ENCODE measurements at places on chromosomes 4 and X.

- DNase-seq, result no peak
These were observed 8.3 kb downstream of the SPATA18 start for GRCh38 chr4:52059372-52059771.

DNA sequence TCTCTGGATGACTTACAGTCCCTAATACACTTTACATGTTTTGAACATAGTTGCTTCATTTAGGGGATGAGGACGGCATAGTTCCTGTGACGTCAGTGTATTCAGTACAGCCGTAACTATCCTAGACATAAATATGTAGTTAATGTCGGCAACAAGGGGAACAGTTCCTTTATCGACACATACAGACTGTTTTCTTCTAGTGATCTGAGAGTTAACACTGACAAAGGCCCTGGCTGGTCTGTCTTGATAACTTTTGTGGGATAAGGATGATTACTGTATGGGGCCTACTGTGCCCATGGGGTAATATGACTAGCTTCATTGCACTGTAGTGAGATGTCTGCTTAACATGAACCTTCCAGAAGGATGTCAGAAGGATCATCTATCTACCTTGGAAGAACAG lies 131.2 kb downstream of the ZNF518B start:
- no peak for DNase-seq

DNA sequence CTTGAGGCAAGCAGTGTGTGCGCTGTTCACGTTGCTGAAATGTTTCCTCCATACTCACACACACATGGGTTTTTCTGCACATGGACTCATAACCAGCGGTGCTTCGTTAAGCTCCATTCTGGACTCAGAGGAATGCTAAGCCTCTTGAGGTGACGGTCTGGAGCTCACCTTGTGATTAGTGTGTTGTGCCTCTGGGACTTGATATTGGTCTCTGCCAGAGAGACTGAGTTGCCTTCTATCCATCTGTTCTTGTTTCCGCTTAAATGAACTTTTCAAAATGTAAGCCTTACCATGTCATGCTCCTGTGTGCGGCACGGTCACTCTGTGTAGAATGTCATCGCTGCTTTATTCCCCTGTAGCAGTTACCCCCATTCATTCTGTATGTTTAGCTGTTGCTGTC lies 42.5 kb downstream of the ADD1 start:
- no peak for DNase-seq

- no peak for DNase-seq
These were observed 58.1 kb upstream of the MAP9 start for GRCh38 chr4:155434904-155435303.

GRCh38 chr4:141995056-141995455 lies 358.7 kb downstream of the IL15 start:
- DNase-seq, result no peak

GRCh38 chr4:137082061-137082460 lies 450.2 kb downstream of the PCDH18 start:
- no peak for DNase-seq

DNA sequence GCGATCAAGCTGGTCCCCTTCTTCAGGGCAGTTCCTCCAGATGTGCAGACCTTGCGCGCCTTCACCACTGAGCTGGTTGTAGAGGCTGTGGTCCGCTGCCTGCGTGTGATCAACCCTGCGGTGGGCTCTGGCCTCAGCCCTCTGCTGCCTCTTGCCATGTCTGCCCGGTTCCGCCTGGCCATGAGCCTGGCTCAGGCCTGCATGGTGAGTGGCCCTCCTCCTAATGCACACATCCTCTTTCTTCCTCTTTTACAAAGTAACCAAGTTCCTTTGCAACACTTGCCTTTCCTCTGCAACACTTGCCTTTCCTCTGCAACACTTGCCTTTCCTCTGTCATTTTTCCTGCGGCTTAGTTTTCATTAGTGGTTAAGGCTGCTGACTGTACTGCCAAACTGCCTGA lies 1.8 kb downstream of the CCDC22 start:
- no peak for DNase-seq

DNA sequence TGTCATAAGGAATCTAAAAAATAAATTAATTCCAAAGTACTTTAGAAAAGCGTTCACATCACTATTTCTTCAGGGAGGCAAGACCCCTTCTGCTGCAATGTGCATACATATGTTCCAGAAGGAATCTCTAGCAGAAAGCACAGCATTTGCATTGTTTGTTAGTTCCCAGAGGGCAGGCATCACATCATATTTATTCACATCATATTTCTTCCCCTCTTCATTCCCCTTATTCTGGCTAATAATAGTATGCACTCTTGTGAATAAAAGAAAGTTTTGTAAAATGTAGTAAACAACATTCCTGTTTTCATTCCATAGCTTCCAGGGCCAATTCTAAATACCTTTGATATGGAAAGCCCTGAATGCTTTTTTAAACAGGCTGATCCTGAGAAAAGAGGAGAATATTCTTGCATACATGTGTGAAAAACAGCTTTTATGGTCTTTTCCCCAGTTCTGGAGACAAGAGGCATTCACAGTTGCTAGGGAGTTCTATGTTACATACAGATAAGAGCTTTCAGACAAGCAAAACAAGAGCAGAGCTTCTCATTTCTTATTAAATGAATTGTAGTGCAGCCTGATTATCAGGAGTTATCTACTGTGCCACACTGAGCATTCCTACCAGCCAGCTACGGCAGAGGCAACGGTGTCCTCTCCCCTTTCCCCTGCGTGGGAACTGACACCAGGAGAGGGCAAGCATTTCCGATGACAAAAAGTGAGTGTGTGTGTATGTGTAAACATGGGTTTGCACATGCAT lies 15.2 kb downstream of the GATB start:
- no peak for DNase-seq

Measured in nephron progenitor cell (in vitro differentiated cells).